ENCODE measurements at places on chromosomes 5 and 9.

DNA sequence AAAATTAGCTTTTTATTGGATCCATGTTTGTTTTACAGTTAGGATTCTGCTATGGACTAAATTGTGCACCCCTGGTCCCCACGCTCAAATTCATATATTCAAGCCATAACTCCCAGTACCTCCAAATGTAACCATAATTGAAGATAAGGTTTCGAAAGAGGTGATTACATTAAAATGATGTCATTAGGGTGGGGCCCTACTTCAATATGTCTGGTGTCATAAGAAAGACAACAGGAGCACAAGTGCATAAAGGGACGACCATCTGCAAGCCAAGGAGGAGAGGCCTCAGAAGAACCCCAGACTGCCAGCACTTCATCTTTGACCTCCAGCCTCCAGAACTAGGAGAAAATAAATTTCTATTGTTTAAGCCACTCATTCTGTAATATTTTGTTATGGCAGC, 7.4 kb upstream of the HNRNPA0 start:
- no peak for DNase-seq

DNA sequence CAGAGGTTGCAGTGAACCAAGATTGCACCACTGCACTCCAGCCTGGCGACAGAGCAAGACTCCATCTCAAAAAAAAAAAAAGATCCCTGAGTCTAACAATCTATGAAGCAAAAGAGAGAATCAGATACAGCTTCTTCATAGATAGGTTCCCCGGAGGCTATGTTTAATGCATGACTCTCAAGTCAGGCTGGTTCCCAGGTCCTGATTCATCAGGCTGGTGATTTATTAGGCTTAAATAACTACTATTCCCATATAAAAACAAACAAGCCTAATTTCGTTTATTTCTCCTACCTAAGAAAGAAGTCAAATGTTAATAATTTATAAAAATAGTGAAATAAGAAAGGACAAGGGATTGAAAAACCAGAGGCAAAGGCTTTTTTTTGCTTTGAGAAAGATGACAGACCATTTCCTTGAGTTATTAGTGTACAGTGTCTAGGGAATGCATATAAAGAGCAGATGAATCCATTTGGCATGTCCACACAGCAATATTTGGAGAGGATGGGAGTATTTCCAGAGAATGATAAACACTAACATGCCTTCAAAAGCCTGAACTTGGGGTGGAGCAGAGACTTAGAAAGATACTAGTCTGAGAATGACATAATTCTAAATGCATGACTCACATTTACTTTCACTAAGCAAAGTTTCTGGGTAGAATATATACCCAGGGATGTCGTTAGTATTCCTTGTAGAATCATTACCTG, 115.3 kb downstream of the NREP start:
- no peak for DNase-seq

DNA sequence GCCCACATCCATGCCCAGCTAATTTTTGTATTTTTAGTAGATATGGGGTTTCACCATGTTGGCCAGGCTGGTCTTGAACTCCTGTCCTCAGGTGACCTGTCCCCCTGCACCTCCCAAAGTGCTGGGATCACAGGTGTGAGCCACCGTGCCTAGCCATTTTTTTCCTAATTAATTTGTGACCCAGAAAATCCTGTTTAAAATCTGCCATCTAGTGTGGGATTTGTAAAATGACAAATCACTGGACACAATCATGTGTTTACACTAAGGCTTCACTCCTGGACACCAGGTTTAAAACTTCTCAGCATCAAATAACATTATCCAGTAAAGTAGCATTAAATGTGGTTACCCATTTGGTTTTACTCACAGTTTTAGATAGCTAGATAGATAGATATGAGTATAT, 18.6 kb upstream of the KDM4C start:
- peak; percentile 8 for DNase-seq

DNA sequence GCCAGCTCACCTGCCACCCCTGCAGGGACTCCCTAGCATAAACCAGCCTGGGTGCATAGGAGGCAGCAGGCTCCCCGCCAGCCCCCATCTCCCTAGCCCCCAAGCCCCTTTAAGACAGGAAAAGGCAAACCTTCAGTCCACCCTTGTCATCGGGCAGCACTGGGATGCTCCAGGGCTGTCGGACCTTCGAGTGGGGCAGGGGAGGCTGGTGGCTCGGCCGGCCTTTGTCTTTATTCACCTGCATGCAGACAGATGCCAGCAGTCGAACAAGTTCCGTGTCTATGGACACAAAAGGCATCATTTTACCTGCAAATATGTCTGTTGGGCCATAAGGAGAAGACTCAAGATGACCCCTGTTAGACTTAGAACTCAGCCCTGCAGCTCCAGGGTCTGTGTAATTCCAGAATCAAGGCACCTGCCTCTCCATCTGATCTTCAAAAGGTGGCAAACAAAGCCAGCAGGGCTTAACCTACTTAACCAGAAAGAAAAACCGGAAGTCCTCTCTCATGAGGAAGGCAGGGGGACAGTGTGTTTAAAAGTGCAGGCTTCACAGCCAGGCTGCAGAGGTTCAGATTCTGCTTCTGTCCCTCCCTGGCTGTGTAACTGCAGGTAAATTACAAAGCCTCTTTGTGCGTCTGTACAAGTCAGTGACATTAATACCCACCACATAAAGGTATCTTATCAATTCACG, 16.2 kb downstream of the ANKS6 start:
- no peak for DNase-seq

DNA sequence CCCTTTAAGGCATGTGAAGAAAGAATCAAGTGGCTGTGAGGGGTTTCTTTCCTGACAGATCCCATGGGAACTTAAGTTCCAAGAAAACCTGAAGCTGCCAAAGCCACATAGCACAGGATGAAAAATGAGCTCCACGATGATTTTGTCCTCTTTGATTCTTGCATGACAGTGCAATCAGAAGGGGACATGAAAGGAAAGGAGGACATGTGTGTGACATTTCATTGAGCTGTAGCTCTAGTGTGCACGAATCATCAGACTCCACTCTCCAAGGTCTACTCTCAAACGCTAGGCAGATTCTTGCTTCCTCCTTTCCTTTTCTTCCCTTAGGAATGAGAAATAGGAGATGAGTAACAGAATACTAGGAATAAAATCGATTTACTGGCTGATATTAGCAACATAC, 142.0 kb downstream of the ZNF608 start:
- DNase-seq: no peak

DNA sequence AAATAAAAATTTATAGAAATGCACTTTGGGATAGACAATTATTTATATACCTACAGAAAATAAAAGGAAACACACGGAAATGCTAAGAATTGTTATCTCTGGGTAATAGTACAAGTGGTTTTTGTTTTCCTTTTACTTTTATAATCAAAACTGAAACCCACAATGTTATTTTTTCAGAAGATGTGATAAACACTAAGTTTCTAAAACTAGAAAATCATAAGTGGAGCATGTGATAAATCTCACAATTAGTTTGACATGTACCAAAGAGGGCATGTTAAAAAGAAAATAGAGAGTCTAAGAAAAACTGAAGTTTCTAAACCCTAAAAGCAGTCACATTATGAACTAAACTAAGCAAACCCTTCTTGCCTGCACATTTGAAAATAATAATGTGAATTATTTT, 61.1 kb downstream of the OXCT1 start:
- no peak for DNase-seq

DNA sequence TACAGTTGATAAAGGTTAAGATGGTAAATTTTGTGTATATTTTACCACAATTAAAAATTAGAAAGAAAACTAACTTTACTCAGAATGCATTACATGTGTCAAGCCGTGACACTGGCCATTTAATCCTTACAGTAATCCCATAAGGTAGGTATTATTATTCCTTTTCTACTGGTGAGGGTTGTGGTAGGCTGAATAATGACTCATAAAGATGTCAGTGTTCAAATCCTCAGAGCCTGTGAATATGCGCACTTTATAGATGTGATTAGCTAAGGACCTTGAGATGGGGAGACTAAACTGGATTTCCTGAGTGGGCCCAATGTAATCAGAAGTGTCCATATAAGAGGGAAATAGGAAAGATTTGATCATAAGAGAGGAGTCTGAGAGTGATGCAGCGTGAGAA, 288.1 kb downstream of the TMEM167A start:
- DNase-seq: no peak

- no peak for DNase-seq
Observed at GRCh38 chr5:172595596-172596455, 45.2 kb upstream of the NEURL1B start.

DNA sequence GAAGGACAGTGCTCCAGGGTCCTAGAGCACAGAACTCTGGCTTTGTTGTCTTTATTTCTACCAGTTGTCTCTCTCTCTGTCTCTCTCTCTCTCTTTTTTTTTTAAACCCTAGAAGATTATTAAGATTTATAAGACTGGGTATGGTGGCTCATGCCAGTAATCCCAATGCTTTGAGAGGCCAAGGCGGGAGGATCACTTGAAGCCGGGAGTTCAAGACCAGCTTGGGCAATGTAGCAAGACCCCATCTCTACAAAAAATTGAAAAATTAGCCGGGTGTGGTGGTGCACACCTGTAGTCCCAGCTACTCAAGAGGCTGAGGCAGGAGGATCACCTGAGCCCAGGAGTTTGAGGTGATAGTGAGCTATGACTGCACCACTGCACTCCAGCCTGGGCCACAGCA, 65.0 kb upstream of the ABL1 start:
- DNase-seq: no peak

DNA sequence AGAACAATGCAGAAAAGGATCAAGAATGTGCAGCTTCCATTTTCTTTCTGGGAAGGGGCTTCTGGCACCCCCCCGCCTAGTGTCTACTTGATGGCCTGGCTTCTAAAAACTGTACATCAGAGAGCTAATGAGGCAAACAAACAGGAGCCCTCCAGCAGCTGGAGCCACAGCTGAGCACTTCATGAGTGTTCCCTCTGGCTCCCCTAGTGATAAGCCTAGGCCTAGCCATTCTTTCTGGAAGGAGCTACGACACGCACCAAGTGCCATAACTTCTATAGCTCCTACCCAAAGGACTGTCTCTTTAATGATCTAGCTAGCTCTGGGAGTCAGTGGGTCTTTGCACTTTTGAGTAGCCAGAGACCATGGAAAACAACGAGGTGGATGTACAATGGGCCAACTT, 66.1 kb downstream of the DNAH5 start:
- DNase-seq: no peak

DNA sequence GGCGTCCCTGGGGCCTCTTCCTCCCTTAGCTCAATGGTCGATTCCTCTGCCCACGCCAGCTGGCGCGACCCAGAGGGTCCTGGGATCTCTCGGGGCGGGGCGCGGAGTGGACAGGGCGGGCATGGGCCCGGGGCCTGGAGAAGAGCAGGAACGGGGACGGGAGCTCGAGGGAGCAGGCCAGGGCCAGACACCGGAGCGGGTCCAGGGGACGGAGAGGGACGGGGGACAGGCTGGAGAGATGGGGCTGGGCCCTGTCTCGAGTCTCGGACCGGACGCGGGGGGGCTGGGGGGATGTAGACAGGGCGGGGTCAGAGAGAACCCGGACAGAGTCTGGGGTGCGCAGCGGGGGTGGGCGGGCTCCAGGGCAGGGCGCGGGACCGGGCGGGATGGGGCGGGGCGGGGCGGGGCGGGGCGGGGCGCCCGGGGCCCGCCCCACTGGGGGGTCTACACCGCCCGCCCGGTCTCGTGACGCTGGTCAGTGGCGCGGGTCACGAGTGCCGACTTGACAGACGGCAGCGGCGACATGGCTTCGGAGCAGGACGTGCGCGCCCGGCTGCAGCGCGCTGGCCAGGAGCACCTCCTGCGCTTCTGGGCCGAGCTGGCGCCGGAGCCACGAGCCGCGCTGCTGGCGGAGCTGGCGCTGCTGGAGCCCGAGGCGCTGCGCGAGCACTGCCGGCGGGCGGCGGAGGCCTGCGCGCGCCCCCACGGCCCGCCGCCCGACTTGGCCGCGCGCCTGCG, at the start of gene UAP1L1:
TSS of gene UAP1L1 (plus strand) at position 508 of the 738 bp plus-strand sequence. CDS start at position 524, 16 bp downstream.
- DNase-seq: peak; percentile 64

DNA sequence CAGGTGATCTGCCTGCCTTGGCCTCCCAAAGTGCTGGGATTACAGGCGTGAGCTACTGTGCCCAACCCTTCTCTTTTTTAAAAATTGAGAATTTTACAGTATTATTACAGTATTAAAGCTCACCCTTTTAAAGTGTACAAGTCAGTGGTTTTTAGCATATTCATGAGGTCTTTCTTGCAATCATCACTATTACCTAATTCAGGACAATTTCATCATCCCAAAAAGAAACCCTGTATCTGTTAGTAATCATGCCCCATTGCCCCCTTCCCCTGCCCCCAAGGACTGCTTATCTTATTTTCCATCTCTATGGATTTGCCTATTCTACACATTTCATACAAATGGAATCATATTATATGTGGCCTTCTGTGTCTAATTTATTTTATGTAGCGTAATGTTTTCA, 22.6 kb upstream of the MEGF9 start:
- DNase-seq: no peak

GRCh38 chr9:136520053-136520540, 25.8 kb downstream of the NOTCH1 start:
- no peak for DNase-seq

GRCh38 chr5:16178745-16179372, 732 bp downstream of the MARCHF11 start:
- DNase-seq: peak; percentile 53

DNA sequence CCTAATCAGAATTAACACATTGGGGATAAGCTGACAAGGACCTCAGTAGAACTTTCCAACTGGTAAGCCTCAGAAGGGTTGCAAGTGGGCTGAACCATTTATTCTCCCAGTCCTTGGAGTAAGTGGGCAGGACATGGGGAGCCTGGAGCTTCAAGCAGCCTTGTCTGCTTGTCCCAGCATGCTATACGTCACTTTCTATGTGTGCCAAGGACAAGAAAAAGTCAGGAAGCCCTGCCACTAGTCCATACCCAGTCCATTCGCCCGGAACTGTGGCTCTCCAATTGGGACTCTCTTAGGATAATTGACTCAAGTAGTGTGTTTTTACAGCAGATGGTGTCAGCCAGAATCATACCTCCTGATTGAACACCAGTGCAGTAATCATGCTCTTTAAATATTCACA, 62.6 kb upstream of the FRRS1L start:
- no peak for DNase-seq

GRCh38 chr9:33737811-33738606, 57.4 kb upstream of the PRSS3 start:
- peak; percentile 67 for DNase-seq

GRCh38 chr9:100600521-100601079, 22.7 kb downstream of the CAVIN4 start:
- DNase-seq: no peak

GRCh38 chr9:37430841-37431597, 8.5 kb downstream of the GRHPR start:
- no peak for DNase-seq

- DNase-seq: no peak
Observed at GRCh38 chr5:180301253-180301652, 9.4 kb upstream of the MAPK9 start.

- no peak for DNase-seq
Observed at GRCh38 chr9:21933865-21934264, 60.3 kb downstream of the CDKN2A start.

GRCh38 chr9:131682261-131682660, 57.6 kb downstream of the RAPGEF1 start:
- DNase-seq: no peak
